WTC11 (cell line): ENCODE measurements at places on chromosomes 7 and 10. TPM values are rescaled to one million over a fixed set of nuclear protein-coding genes. Genes with fewer than 3 reads are reported as not detected.
A peak's percentile ranks its signal among the peaks of the same experiment; 100 is the strongest.

Gene INHBA
- 0.16 to 1.0 TPM (median 0.44 TPM) in 3 replicates for total RNA-seq

Gene TAS2R4
- total RNA-seq = 0.41 to 1.1 TPM (median 0.72 TPM) in 3 replicates

Gene PTPRE
- 1.7 to 3.1 TPM (median 2.0 TPM) in 3 replicates for total RNA-seq

Gene ZWINT
- total RNA-seq = 66.9 to 67.8 TPM (median 67.8 TPM) in 3 replicates

Gene CYP2C19
- total RNA-seq = 0.09 to 0.14 TPM in 2 of 3 replicates, not detected in the other

Gene FAM25A
- not detected in 3 replicates for total RNA-seq

Gene GPR37
- total RNA-seq = 10.9 to 20.4 TPM (median 11.3 TPM) in 3 replicates

Gene AP1S1
- total RNA-seq = 60.7 to 80.0 TPM (median 78.2 TPM) in 3 replicates

Gene PKD2L1
- 0.09 TPM in 1 of 3 replicates, not detected in the others for total RNA-seq

Gene PGAM2
- total RNA-seq = 2.4 to 5.6 TPM (median 3.9 TPM) in 3 replicates

Gene ODAD2
- total RNA-seq = 4.1 to 4.3 TPM (median 4.1 TPM) in 3 replicates

Gene STAM
- 20.7 to 24.2 TPM (median 22.9 TPM) in 3 replicates for total RNA-seq

Gene CWF19L1
- 27.3 to 28.1 TPM (median 28.0 TPM) in 3 replicates for total RNA-seq

Gene ST8SIA6
- 1.9 to 3.5 TPM (median 2.7 TPM) in 3 replicates for total RNA-seq

Gene PCDH15
- 0.48 to 0.71 TPM (median 0.59 TPM) in 3 replicates for total RNA-seq

- peak; percentile 89 for DNase-seq
Measured at GRCh38 chr7:149005427-149006344, 22.6 kb downstream of the PDIA4 start.

DNA sequence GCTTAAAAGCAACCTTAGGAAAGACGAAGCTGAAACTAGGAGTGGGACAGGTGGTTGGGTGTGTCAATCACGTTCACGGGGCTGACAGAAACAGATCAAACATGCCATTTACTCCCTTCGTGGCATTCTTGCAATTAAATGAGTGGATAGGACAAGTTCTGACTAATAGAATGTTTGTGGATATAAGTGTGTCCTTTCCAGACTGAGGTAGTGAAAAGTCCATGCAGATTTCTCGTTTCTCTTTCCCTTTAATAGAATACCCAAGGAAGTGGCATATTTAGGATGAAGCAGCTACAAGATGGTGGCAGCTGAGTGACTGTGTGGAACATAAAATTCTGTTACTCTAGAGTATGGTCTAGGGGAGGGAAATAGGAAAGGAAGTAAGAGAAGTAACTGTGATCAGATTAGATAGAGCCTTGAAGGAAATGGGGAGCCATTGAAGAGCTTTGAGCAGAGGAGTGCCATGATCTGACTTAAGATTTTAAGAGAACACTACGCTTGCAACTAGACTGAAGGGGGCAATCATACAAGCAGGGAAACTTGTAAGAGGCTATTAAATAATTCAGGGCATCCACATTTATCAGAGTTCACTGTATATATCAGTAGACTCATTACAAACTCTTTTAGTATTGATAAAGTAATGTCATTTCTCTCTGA, 46.3 kb upstream of the HYAL4 start:
- DNase-seq = no peak

- DNase-seq = no peak
Measured at GRCh38 chr7:47734287-47734948, 152.5 kb upstream of the TNS3 start.

DNA sequence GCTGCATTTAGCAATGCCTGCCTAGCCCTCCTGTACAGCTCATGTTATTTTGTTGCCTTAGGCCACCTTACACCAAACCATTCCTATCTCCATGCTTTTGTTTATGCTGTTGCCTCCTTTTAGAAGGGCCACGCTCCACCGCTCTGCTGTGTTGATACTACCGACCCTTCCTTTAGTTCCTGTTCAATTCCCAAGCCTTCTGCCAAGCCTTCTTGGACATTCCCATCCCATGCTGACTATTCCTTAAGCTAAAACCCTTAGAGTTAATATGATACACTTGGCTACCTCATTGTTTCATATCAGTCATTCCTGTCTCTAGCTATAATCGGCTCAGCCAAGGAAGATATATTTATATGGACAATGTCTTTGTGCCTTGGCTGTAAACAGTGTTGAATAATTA, 705.5 kb downstream of the LRMDA start:
- no peak for DNase-seq

GRCh38 chr7:73613954-73614735, 10.2 kb downstream of the MLXIPL start:
- no peak for DNase-seq

DNA sequence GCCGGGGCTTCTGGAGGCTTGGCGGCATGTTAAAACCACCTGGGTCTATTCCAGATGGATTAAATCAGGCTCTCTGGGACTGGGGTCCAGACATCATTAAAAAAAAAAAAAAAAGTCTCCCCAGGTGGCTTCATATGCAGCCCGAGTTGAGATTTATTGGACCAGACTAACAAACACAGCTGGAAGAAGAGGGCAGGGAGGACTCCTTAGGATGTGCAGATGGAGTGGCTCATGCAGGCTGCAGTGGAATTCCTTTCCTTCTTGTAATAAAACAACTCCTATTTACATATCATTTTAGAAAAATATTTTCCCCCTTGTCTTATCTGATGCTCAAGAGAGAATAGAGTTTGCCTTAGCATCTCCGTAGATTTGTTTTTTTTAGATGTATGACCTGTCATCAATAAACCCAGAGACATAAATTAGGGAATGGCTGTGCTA, 238.1 kb downstream of the CAMK1D start:
- no peak for DNase-seq

DNA sequence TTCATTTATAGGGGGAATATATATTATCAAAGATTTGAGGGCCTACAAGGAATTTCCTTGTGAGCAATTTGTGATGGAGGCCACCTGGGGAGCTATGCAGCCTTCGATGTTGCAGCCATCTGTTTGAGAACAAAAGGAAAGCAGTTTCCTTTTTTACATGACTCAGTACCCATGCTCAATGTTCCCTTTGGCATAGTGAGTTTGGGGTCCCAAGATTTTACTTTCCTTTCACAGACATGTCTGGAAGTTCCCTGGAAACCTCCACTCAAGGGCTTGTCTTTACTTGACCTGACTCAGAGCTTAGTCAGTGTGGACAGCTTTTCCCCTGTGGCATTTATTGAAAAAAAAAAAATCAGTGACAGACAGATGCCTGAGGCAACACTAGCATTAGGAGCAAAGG, 73.5 kb upstream of the VIPR2 start:
- no peak for DNase-seq

GRCh38 chr7:155164316-155164715, 94.2 kb downstream of the HTR5A start:
- DNase-seq = no peak

DNA sequence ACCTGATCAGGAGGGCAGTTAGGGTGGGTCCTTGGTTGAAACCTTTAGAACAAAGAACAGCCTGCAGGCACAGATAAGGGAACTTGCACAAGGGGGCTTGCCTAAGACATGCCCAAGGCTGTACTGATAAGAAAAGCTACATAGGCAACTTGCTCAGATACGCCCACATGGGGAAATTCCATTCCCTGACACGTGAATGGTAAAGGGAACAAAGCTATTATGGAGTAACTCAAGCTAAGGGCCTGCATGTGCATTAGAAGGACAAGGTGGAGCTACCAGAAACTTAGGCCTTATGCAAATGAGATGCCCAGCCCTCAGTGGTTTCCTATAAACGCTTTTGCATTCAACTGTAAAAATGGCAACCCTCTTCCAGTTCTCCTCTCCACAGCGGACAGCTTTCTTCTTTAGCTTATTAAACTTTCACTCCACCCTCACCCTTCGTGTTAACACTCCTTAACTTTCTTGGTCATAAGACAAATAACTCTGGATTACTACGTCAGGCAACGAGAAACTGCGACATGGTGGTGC, 1192.1 kb upstream of the CELF2 start:
- no peak for DNase-seq

- no peak for DNase-seq
Measured at GRCh38 chr7:83593921-83594475, 54.9 kb downstream of the SEMA3E start.

DNA sequence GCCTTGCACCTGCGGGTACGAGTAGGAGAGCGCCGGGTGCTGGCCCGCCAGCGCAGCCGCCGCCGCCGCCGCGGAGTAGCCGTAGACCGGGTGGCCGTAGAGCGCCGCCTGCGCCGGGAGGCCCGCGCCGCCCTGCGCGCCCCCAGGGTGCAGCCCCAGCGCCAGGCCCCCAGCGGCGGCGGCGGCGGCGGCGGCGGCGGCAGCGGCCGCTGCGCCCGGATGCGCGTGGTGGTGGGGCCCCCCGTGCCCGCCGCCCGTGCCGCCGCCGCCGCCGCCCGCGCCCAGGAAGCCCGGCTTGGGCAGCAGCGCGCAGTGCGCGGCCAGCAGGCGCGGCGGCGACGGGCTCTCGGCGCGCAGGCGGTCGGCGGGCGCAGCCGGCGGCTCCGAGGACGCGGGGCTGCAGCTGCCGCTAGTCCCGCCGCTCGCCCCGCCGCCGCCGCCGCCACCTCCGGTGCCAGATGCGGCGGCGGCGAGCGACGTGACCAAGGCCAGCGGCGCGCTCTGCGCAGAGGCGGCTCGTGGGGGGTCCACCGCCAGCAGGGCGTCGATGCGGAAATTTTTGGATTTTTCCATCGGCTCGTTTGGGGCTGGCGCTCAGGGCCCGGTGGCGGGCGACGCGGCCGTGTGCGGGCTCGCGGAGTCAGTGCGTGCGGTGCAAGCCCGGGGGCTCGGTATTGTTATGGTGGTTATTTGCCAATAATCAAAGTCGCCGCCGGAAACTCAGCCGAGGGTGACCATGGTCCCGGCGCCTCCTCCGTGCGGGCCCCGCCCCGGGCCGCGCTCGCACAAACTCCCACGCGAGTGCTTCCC, 480 bp downstream of the MNX1 start:
- no peak for DNase-seq

- no peak for DNase-seq
Measured at GRCh38 chr10:122733443-122733842, 33.8 kb upstream of the C10orf120 start.

DNA sequence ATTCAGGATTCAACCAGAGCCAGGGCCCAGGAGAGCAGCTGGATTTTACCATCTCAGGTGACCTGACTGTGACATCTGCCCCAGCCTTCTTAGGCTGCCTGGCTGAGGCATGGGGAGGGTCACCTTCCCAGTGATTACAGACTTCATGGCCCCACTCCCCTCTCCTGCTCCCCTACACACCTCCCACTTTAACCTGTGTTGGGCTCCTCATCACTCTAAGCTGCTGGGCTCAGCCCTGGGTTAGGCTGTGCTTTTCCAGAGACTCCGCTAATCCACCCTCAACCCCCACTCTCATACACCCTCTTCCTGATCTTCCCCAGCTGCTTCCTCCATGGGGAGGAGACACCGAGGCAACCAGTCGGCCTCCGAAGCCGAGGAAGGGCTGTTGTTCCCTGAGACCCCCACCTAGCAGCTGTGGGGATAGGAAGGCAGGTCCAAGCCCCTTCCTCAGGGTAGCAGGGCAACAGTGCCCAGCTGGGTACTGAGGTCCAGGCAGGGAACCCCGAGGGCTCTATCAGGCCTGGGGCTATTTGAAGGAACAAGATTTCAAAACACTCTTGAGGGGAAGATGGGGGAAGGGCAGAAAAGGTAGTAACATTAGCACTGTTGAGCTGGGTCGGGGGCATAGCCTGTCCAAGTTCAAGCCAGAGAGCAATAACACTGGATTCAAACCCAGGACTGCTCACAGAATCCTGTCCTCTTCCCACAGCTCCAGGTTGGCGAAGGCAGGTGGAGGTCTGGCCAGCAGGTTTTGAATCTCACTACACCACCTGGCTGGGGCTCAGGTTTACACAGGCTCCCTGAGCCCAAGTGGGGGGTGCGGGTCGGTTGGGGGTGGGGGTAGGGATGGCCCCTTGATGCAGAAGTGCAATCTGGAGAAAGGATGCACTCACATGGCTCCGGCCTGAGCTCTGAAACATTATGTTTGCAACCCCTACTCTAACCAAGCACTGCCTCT, 1.8 kb downstream of the IMPDH1 start:
- no peak for DNase-seq

DNA sequence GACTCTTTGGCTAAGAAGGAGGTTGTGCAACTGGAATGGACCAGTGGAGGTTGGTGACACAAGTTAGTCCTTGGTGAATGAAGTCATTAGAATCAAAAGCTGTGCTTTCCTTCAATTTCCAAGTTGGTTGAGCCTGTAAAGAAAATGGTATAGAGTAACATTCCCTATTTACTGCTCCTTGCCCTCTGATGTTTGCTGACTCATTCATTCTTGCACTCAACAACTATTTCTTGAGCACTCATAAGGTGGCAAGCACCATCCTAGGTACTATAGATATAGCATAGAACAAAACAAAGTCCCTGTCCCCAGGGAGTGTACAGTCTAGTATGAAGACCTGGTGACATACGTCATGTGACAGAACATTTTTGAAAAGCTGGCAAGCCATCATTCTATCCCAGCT, 118.9 kb upstream of the CCDC6 start:
- no peak for DNase-seq

- no peak for DNase-seq
Measured at GRCh38 chr7:25964483-25964991, 187.5 kb upstream of the NFE2L3 start.

GRCh38 chr7:28684650-28685241, 272.4 kb downstream of the CREB5 start:
- DNase-seq = no peak

GRCh38 chr10:61793760-61794703, 107.5 kb upstream of the ARID5B start:
- DNase-seq = no peak

DNA sequence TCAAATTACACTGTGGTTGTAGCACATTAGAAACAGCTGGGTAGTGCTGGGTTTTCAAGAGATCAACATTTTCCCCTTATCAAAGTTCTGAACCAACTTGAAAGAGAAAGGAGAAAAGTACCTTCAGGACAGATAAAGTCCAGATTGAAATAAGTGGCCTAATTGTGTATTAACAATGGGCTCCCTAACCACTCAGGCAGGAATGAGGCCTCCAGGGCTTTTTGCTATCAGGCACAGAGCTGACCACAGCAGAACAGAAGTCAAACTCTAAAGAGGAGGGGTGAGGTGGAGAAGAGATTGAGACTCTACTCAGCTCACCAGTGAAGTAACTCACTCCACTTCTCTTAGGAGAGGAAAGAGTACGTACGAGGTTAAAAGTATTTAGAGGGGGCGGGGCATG, 394.1 kb upstream of the PHF14 start:
- no peak for DNase-seq

- no peak for DNase-seq
Measured at GRCh38 chr10:129096065-129096984, 370.7 kb upstream of the MGMT start.

DNA sequence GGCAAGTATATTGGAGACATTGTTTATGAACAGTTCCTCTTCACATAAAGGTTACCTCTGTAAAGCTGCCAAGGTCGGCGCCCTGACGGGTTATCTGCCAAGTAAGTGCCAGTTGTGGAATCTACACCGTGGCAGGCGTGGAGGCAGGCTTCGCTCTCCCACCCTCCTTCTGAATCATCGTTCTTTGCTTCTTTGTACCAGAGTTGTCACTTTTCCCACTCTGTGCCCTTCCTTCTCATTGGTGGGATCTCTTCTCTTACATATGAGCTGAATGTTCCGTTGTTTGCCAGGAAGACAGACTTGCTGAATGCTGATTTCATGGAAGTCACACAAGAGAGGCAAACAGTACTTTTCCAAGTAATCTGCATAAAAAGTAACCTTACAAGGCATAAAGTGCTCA, 40.6 kb upstream of the PTPRZ1 start:
- no peak for DNase-seq

DNA sequence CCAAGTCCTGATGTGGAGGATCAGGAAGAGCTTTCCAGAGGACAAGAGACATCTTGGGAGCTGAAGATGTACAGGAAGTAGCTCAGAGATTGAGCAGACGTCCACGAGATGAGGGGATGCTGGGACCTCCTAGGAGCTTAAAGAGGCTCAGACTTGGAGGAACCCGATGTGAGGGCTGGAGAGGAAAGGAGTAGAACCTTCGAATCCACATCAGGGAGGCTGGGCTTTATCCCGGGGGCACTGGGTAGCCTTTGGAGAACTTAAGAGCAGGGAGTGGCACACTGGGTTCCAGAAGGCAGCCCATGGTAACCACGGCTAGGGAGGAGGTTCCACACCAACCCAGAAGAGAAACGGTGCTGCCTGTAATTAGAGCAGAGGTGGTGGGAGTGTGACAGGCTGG, 10.8 kb downstream of the PRKCQ start:
- DNase-seq = no peak
